GM12878 (cell line): ENCODE measurements at places on chromosomes 4 and X. TPM values are rescaled to one million over a fixed set of nuclear protein-coding genes. Genes with fewer than 3 reads are reported as not detected.

Gene TLR3
- not detected in 2 replicates for total RNA-seq

Gene SSX3
- not detected in 2 replicates for total RNA-seq

Gene DBET
- total RNA-seq = not detected in 2 replicates

Gene TKTL2
- not detected in 2 replicates for total RNA-seq

Gene ZNF711
- total RNA-seq = 2.0 TPM in 2 replicates

Gene STPG2
- total RNA-seq = 0.13 TPM in 1 of 2 replicates, not detected in the other

Gene MAGEB1
- not detected in 2 replicates for total RNA-seq

Gene THOC2
- total RNA-seq = 69.3 and 69.9 TPM in 2 replicates

GRCh38 chrX:153723351-153724251, 586 bp downstream of the BCAP31 start:
- no peak for DNase-seq

DNA sequence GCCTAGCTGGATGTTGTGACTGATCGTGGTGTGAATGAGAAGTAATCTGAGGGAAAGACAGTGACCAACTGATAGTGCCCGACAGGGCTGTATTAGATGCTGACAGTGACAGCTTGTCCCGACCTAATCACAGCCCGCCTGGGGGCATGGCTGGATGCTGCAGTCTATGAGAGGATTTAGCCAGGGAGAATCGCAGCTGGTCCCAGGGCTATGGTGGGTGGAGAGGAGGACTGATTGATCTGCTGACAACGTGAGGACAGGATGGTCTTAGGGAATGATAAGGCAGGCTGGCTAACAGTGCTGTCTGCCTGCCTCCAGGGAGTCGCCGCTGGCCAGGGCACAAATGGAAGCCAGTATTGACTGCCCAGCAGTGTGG, 621 bp upstream of the SUV39H1 start:
- no peak for DNase-seq

DNA sequence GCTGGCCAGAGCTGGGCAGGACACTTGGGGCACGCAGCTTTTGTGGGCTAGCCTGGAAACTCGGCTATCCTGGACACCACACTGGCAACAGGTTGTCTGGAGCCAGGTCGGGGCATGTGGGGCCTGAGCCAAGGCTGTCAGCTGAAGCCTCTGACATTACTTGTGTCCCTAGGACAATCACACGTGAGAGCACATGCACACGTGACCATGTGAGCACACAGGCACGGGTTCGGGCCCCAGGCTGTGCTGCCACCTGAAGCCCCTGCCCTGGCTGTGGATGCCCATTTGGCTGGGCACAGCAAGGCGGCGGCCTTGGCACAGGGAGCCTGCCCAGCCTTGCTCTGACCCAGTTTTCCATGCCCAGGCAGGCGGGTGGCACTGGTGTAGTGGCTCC, 8.7 kb upstream of the FGFR3 start:
- no peak for DNase-seq

DNA sequence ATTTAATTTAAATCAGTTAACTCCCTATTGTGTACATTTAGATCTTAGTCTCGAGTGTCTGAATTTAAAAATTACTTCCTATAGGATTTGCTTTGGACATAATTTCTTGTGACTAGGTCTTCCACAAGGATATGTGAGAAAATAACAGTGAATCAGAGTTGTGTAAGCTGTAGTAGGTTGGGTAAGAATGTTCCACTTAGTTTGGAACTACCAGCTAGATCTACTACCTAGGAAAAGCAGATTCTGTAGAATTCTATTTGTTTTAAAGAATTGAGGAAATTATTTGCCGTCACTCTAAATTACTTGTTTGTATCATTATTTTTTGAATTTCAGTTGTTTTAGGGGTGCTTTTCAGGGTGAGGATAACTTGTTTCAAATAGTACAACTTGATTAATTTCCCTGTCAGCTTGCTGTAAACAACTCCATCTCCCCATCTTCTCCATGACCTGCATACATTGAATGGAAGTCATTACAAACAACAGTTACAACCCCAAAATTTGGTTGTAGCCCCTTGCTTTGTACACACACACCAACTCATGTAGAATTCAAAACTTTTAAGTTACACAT, 1.3 kb downstream of the MTHFD2L start:
- DNase-seq = no peak

GRCh38 chr4:147025042-147025441, 79.4 kb upstream of the TTC29 start:
- DNase-seq = no peak

GRCh38 chr4:43112139-43112538, 219.6 kb downstream of the GRXCR1 start:
- DNase-seq = no peak

DNA sequence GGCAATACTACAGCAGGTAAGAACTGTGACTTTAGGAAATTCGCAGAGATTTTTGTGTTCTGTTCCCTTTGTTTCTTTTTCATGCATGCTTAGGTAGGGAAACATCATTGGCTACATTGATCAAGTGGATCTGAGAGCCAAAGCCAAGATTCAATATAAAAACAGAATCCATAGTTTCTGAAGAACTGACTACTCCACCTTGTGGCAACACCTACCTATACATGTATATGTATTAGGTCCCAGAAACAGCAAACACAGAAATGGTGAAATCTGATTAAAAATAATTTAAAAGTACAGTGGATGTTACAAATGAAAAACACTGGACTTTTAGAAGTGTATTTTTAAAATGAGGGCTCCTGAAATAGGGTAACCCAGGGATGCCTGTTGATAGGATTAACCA, 322.6 kb upstream of the MAOA start:
- DNase-seq = no peak

- DNase-seq = no peak
Measured at GRCh38 chrX:116272861-116273260, 102.3 kb downstream of the AGTR2 start.

DNA sequence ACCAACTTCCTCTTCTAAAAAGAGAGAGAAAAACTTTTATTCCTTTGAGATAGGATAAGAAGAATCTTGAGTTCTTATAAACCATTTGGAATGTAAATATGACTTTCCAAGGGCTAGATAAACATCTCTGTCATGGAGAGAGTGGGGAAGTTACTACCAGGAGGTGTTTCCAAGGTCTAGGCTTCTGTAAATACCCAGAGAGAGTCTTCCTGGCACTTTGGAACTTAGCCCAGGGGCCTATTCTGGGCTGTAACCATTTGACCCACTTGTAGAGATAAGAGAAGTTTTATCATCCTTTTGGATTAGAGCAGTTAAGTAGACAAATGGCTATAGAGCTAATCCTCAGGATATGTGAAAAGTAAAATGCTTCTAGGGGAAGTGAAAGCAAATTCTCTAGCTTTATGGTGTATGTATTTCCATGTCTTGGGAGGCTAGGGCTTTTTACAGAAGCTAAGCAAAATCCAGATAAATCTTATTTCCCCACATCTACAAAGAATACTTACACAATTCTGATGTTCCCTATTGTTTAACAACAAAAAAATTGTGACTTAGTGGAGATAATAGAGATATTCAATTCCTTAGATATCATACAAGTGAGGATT, 51.1 kb downstream of the MCUB start:
- DNase-seq = no peak

- DNase-seq = no peak
Measured at GRCh38 chr4:149521611-149522425, 293.8 kb downstream of the IQCM start.

DNA sequence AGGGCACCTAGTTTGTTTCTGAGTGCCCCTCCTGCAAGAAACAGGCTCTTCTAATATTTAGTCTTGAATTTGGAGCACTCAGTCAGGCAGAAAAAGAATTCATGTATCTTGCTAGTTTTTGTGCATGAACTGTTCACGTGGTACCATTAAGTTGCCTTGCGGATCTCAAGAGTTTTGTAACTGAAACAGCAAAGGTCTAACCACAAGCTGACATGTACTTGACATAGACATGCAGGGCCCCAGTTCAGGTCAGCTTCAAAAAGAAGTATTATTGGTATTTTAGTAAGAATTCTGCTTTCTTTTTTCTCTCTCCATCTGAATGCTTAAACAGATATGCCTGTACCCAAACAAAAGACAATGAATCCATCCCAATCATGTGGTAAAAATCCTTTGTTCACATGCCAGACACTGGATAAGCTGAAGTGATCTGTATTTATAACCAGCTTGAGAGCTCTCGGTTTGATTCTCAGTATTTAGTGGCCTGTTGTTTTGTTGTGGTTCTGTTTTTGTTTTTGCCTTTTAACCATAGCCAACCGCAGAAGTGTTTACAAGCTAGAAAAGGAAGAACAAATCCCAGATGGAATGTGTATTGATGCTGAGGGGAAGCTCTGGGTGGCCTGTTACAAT, 13.0 kb downstream of the RGN start:
- DNase-seq = peak; percentile 31

DNA sequence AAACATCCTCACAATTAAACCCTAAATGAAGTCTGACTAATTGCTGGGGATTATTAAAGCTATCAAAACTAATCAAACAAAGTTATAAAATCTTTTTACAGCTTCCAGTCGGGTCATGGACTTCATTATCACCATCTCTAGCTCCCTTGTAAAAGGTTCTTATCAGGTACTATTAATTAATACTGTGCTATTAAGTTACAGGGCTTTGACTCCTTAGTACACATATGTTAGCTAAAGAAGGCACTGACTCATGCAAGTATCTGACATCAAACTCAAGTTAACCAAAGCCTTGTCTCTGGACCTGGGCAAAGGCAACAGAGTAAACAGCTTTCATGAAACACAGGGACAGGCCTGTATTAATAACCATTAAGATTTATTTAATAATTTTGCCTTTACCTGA, 7.9 kb upstream of the ADH4 start:
- no peak for DNase-seq

GRCh38 chrX:22959204-22959920, 40.4 kb upstream of the DDX53 start:
- no peak for DNase-seq

DNA sequence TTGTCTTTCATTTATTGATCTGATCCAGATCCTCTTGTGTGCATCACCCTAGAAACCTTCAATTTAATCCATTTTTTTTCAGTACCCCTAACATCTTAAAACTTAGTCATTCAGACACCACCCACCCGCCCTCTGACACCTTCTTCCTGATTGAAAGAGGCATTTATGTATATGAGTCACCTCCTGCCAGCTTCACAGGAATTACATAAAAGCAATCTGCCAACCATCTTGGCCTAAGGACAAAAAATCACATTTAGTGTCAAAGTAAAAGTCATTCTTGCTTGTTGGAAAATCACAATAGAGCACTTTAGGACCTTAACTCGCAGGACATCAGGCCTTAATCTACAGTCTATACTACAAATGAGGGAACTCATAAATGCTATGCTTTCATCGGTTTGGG, 52.1 kb downstream of the NDST3 start:
- DNase-seq = no peak

- DNase-seq = no peak
Measured at GRCh38 chr4:81565142-81565870, 93.6 kb upstream of the RASGEF1B start.

DNA sequence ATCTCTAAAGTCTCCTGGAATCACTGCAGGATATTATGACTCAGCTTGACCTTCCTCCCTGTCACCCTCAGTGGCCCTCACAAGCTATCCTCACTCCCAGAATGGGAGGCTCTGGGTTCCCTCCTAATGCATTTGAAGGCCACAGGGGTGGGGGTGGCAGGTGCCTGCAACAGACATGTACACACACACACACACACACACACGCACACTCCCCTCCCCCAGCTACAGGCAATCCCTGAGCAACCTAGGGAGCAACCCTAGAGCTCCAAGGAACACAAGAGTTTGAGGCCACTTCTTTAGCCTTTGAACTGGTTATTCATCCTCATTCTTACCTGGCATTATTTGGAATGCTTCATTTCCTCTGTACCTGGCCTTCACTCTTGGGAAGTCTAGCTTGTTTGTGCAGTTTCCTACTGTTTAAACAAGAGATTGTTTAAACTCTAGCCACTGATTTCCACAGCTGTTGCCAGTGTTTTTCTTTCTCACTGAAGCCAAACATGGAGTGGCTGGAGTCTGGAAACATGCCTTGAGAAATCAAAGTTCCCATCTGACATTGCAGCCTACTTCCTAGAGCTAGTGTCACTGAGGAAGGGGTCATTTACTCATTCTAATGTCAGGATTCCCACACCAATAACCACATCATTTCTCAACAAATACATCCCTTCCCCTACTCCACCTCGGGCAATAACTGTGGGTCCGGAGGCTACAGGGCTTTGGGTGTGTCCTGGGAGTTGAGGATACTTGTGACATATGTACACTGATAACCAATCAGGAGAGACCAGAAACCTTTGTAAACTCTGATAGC, 37.7 kb downstream of the MAOA start:
- DNase-seq = no peak

DNA sequence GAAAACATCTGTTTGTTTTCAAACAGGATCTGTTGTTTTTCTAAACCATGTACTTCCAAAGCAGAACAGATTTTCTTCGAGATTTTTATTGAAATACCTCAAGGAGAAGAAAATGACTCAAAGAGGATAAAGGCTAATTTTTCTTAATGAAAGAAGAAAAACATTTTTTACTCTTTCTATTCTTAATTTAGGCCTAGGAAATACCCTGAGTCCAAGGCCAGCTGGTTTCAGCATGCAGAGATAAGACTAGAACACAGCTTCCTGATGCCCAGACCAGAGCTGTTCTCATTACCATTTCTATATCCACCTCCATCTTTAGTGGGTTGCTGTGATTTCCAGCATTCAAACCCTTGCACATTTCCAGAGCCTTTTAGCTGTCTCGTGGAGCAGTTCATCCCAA, 18.3 kb downstream of the GAB1 start:
- no peak for DNase-seq

DNA sequence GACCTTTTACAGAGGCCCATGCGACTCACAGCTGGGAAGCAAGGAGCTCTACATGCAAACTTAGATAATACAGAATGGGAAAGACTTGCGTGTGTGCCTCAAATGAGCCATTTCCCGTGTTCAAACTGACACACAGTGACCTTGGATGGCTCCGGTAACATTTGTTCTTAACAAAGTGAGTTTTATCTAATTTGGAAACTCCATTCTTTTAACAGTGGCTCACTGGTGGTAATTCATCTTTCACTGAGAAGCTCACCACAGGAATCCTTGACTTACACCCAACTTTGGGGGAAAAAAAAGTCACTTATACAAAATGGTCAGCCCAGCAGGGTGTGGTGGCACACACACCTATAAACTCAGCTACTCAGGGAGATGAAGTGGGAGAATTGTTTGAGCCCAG, 190.6 kb downstream of the LDB2 start:
- no peak for DNase-seq

- DNase-seq = no peak
Measured at GRCh38 chrX:76439188-76439587, 11.7 kb downstream of the MAGEE1 start.
